ENCODE measurements at places on chromosomes 11 and 22.

DNA sequence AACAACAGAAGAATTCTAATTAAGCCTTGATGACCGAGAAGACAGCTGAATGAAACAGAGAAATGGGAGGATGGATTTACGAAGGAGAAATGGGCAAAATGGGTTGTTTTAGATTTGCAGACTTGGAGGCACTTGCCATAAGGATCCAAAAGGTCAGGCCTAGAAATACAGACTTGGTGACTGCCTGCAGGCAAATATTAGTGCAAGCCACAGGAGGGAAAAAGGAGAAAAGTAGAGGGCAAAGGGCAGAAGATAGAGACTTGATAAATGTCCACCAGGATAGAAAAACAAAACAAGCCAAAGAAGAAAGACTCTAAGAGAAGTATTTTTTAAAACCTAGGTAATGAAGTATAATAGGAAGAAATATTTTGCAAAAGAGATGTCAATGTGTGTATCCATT is 13.1 kb downstream of the CCDC34 start:
- DNase-seq: no peak

DNA sequence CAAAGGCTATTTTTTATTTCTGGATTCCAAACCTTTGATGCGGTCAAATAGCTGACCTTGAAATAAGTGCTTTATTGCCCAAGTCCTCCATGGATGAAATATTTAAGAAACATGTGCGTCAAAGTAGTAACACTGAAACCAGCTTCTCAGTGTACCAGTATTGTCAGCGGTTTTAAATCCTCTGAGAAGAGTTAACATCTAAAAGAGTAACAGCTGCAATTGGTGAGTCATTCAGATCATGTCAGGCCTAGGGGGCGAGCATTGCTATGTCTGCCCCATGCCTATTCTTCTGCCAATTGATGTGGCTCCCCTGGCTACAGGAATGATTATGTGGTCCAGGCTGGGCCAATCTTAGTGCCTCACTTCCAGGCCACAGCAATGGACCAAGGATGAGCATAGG is 263.3 kb upstream of the SORL1-AS1 start:
- DNase-seq: no peak

DNA sequence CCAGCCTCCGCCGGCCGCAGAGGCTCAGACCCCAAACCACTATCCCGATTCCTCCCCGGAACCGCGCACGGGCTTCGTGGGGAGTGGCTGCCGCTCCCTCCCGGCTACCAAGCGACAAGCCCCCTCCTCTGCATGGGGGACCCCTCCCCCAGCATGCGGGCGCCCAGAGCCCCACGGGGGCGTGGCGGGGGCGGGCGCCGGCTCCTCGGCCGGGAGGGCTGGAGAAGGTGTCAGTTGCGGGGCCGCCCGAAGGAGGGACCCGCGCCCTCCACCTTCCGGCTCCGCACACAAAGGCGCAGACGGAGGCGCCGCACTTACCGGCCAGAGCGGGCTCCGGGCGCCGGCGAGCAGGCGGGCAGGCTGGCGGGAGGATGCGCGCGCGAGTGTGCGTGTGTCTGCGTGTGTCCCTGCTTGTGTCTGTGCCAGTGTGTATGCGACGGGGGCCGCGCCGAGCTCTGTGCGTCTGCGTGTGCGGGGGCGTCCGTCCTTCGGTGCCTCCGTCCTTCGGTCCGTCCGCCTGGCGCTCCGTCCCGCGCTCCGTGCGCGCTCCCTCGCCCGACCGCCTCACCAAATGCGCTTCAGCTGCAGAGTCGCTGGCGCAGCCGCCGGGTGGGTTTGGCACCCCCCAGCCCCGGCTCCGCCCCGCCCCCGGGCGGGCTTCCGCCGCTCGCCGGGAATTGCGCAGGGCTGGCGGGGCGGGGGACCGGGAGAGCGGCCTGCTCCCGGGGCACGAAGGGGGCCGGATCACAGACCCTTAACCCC is at the start of gene PTPN5:
TSS of gene PTPN5 (minus strand) at position 592 of the 762 bp plus-strand sequence. CDS start 19,840 bp downstream, outside the sequence.
- DNase-seq: no peak

- no peak for DNase-seq
Observed at GRCh38 chr11:23391031-23391430, 530.8 kb upstream of the CCDC179 start.

- no peak for DNase-seq
Observed at GRCh38 chr22:20319041-20319744, 667 bp downstream of the DGCR6L start.

- DNase-seq: no peak
Observed at GRCh38 chr11:103842795-103843194, 193.6 kb upstream of the DDI1 start.

GRCh38 chr22:21020802-21021429 is 6.0 kb downstream of the P2RX6 start:
- peak; percentile 43 for DNase-seq

- DNase-seq: no peak
Observed at GRCh38 chr22:44045145-44045544, 21.0 kb downstream of the PARVB start.

GRCh38 chr11:117932947-117933346 is 3.7 kb upstream of the TMPRSS13 start:
- no peak for DNase-seq

DNA sequence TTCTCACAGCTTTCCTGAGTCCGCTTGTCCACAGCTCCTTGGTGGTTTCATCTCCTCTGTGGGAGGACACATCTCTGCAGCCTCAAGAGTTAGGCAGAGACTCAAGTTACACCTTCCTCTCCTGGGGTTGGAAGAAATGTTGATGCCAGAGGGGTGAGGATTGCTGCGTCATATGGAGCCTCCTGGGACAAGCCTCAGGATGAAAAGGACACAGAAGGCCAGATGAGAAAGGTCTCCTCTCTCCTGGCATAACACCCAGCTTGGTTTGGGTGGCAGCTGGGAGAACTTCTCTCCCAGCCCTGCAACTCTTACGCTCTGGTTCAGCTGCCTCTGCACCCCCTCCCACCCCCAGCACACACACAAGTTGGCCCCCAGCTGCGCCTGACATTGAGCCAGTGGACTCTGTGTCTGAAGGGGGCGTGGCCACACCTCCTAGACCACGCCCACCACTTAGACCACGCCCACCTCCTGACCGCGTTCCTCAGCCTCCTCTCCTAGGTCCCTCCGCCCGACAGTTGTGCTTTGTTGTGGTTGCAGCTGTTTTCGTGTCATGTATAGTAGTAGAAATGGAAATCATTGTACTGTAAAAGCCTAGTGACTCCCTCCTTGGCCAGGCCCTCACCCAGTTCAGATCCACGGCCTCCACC is 11.7 kb downstream of the RASD2 start:
- peak; percentile 85 for DNase-seq

DNA sequence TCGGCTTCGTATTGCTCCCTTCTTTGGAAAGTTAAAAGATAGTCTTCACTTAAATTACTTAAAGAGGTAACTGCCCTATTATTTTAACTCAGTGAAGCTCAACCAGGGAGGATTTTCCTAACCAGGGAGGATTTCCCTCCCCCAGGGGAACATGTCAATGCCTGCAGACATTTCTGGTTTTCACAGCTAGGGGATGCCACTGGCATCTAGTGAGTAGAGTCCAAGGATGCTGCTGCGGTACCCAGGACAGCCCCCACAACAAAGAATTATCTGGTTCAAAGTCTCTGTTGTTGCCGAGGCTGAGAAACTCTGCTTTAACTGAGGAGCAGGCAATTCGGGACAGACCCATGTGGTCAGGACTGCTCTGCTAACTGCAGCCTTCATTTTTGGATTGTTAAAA is 82.2 kb downstream of the DEPDC5 start:
- no peak for DNase-seq

DNA sequence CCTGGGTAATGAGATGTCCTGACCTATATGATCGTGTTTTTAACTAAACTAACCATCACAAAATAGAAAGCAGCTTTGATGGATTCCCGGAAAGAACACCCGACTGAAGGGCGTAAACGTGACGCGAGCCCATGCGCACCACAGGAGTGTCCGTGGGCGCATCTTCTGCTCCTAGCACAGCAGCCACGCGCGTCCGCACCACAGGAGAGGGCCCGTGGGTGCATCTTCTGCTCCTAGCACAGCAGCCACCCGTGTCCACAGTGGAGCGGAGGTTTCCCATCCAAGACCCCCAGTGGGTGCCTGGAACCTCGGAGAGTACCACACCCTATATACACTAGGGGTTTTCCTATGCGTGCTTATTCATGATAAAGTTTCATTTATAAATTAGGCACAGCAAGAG is 36.1 kb upstream of the NRIP3 start:
- DNase-seq: no peak

All from naive thymus-derived CD8-positive, alpha-beta T cell (primary cell).